ENCODE measurements at places on chromosomes 6 and 20. TPM values are rescaled to one million over a fixed set of nuclear protein-coding genes. Genes with fewer than 3 reads are reported as not detected.

Gene GMPR
- 25.6 TPM for total RNA-seq

GRCh38 chr6:126724821-126725220 is 384.9 kb downstream of the CENPW start:
- DNase-seq, result no peak

GRCh38 chr6:139988685-139989084 is 614.2 kb upstream of the CITED2 start:
- DNase-seq, result no peak

DNA sequence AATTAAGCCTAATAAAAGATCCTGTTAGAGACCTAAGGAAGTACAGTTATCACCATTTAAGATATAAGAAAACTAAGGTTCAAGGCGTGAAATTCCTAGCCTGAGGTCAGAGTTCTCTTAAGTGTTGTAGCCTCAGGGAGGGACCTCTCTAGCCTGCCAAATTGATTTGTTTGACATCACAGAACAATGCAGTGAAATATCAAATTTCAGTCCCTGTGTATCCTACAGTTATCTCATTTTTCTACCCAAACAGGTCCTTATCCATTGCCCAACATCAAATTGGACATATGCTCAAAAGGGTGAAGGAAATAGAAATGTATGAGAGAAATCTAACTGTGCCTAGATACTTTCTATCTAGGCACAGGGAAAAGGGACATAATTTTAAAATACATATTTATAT is 63.0 kb downstream of the NCOA7 start:
- no peak for DNase-seq
